Activated naive CD8-positive, alpha-beta T cell treated with anti-CD3 and anti-CD28 coated beads, Interleukin-2, amount 50 U/mL, for 24 hours (primary cell): ENCODE measurements at places on chromosomes 6 and 20.
A peak's percentile ranks its signal among the peaks of the same experiment; 100 is the strongest.

DNA sequence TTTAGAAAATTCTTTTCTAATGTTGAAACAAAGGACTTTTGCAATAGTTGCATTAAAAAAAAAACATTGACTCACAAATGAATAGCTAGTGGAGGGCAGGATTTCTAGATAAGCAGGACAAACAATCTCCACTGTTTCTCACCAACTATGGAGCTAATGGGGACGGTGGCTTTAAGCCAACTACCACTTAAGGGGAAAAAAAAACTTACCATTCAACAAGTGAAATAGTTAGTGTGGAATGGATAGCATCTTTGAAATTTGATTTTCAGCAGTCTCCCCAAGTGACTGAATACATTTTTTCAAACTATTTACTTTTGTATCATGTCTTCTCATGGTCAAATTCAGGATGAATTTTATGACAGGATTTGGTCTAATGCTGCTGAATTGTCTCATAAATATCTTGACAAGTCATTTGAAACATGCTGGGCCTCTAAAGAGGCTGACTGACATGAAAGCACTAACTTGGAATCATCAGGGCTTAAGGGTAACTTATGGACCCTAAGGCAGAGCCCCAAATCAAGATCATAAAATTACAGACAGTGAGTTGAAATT lies 100.5 kb downstream of the EYA4 start:
- no peak for DNase-seq

GRCh38 chr6:121619987-121620740 lies 184.7 kb downstream of the GJA1 start:
- no peak for DNase-seq

- no peak for DNase-seq
Measured at GRCh38 chr20:311609-312008, 13.7 kb upstream of the SOX12 start.

DNA sequence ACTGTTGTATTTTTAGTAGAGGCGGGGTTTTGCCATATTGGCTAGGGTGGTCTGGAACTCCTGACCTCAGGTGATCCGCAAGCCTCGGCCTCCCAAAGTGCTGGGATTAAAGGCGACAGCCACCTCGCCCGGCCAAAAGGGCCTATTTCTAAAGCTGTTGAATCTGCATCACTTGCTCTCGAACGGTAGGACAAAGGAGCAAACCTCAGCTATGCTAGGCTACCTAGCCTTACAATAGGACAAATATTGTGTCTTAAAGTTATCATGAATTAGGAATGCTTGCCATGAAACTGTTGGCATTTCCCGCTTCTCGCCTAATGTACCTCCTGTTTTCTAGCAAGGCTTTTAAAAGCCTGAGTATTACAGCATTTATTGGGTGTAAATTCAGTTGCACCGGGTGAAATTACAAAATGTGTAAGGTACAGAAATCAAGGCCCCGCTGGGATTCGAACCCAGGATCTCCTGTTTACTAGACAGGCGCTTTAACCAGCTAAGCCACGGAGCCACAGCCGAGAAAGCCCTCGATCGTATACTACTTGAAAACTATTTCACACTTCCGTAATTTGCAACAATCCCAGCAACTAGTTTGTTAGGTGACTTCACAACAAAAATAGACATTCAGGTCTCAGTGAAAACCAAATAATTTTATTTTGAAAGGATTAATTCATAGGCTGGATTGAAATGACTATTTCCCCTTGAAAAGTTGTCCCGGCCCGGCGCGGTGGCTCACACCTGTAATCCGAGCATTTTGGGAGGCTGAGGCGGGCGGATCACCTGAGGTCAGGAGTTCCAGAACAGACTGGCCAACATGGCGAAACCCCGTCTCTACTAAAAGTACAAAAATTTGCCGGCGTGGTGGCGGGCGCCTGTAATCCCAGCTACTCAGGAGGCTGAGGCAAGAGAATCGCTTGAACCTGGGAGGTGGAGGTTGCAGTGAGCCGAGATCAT lies 211.6 kb upstream of the ZNF184 start:
- DNase-seq, result peak; percentile 67

- DNase-seq, result no peak
Measured at GRCh38 chr20:33847006-33847405, 35.9 kb downstream of the CHMP4B start.

- no peak for DNase-seq
Measured at GRCh38 chr6:159520002-159520401, 173.0 kb downstream of the SOD2 start.

DNA sequence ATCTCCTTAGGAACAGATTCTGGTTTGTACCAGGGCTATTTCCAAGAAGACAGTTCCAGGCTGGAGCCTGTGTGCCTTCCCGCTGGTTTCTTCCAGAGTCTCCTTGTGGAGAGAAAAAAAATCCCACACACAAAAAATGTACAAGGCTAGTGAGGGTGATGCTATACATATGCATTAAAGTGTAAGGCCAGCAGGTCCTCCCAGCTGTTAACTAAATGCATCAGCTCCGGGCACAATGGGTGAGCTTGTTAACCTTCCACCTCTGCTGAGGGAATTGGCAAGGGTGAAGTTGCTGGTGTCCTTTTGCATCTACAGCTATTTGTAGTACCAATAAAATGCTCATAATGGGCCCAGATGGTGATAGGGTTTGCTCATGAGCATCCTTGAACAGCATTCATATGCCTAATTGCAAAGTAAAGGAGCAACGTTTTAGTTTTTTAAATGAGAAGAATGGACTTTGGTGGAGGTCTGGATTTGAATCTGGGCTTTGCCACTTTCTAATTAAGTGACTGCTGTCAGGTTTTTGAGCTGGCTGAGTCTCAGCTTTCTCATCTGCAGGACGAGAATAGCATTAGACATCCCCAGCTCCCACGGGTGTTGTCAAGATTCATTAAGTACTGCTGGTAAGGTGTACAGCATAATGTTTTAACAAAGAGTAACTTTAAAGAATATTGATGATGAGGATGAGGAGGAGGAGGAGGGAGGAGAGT lies 361.8 kb downstream of the QKI start:
- no peak for DNase-seq

DNA sequence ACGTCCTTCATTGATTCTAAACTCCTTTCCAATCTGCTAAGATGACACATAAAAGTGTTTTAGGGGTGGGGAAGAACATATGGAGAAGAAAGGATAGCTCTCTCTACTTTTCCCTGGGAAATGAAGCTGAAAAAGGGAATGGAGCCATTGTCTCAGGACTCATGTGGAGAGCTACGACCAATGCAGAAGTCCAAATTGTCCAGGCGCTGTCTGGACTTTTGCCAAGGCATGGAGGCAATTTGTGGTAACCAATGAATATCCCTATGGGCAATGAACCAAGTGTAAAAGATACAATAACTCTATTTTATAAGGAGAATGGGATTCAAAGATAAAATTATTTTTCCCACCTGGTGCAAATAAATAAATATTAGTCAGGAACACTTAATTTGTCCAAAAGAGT lies 16.1 kb downstream of the FBXL4 start:
- DNase-seq, result no peak

GRCh38 chr6:154487367-154488247 lies 22.9 kb downstream of the CNKSR3 start:
- DNase-seq, result no peak

GRCh38 chr6:160273196-160273595 lies 14.6 kb upstream of the SLC22A2 start:
- no peak for DNase-seq

- DNase-seq, result no peak
Measured at GRCh38 chr6:156650896-156651390, 126.2 kb upstream of the ARID1B start.

DNA sequence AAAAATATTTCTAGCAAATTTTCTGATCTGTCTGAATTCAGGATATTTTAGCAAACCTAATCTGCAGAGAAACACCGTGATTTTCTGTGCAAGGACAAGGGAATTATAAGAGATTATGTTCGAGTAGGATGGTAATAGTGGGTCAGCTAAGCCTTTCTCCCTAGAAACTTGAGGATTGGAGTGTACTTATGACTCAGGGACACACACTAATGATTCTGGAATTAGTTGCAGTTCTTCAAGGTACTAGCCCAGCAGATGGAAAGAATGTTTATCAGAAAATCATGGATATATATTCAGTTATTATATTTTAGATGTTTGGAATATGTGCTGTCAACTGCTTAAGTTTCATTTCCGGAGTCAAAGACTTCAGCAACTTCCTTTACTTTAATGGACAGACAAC lies 177.1 kb upstream of the MAP3K7 start:
- DNase-seq, result no peak

DNA sequence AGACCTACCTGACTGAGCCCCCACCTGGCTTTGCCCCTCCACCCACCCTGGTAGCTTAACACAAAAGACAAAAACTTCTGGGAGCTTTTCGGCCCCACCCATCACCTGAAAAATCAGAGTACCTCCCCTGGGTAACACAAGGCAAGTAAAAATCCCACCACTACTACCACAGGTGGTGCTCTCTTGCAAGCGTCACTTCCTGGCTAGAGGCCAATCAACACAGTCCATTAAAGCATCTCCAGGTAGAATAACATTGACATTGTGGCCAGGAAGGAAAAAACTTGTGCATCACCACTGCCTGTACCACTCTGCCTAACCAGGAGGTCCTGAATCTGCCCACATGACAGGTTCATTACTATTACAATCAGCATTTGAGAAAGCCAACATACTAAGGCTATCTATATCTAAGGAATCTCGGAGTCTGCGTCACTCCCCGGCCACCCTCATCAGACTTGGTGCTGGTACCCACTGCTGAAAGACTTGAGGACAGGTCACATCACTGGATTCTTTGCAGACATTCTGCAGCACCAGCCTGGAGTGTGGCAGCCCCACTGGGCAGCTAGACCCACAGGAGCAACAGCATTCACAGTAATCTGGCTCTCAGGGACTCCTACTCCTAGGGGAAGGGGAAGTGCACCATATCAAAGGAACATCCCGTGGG lies 125.9 kb downstream of the CDK19 start:
- DNase-seq, result no peak

DNA sequence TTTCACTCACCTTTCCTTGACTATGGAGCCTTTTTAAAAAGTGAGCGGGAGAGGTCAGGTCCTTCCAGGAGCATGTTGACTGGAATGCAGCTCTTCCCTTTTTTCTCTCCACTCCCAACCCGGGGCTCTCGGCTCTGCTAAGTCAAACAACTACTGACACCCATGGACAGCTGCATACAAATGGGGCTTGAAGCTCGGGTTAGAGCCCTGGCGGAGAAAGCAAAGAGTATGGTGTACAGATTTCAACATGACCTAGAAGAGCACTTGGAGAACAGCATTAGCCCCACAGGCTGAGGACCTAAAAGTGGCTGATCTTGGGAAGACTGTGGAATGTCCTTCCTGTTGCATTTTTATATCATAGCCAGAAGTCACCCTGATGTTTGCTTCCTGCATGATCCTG lies 162.0 kb upstream of the STMND1 start:
- no peak for DNase-seq

DNA sequence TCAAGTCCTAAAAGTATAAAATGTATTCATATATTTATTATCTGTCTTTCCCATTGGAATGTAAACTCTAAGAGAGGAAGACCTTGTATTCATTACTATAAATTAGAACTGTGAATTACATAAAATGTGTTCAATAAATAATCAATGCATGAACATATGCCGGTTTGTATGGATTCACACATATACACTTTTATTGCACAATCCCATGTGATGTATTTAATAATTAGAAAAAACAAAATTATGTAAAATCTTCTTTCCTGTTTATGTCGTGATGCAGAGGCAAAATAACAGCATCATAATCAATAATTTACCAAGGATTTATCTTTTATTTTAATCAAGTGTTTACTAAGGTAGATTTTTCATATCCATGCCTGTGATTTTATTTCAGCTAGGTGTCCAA lies 240.5 kb downstream of the KHDRBS2 start:
- DNase-seq, result no peak

DNA sequence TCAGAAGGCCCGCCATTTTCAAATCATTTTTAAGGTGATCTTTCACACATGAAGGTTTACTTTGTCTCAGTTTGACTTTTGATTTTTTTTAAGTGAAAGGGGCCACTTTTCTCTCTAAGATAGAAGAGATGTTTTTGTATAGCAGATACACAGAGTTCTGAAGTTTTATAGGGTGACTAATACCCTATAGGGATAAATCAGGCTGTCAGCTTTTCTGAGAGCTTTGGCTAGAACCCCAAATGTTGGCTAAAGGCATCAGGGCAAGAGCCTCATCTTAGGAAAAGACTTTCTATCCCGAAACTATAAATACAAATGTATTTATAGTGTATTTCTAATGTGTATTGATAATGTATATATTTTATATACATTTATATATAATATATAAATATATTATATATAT lies 181.4 kb downstream of the TBX18 start:
- no peak for DNase-seq

DNA sequence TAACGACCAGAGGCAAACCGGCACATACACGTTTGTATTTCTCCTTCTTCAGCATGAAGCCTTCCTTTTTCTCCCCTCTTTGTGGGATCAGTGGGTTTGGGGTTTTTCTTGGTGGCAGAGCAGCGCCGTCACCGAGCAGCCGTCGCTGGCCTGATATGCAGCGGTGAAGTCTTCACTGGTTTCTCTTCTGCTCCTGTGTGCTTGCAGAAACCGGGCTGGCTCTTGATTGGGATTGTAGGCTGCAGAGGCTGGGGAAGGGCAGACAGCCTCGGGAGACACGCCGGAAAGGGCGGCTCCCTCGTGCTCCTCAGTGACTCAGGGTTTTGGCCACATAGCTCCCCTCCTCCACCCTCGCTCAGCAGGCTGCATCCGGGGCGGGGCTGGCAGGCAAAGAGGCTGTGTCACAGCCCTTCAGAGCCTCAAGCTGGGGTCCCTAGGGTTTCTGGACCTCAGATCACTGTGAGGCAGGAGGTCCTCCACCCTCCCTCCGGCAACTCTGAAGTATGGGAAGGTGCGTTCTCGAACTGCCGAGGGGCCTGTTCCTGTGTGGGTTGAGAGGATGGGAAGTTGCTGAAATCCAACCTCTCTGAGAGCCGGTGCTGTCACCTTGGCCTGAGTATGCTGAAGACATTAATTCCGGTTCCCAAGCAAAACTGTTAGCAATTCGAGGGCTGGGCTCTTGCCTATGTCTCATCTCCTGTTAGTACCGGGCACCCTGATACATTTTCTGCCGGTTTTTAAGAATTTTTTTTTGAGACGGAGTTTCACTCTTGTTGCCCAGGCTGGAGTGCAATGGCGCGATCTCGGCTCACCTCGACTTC lies 24.2 kb downstream of the NQO2 start:
- DNase-seq, result peak; percentile 91

DNA sequence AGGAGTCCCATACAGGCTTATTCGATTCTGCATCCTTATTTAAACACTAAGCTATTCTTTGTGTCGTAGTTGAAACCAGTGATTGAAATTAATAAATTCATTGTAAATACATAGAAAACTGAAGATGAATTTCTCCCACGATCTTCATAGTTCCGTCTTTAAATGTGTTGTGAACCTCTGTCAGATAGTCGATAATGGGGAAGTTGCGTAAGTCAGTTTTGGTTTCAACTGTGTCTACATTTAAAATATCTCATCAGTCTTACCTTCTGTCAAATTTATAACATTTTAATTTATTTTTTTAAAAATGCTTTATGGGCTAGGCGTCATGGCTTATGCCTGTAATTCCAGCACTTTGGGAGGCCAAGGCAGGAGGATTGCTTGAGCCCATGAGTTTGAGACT lies 12.7 kb downstream of the STX11 start:
- no peak for DNase-seq

- no peak for DNase-seq
Measured at GRCh38 chr6:167100241-167100674, 22.6 kb upstream of the CCR6 start.

- no peak for DNase-seq
Measured at GRCh38 chr6:99254616-99255550, 94.6 kb downstream of the FAXC start.

- no peak for DNase-seq
Measured at GRCh38 chr6:2951728-2952127, 19.6 kb downstream of the SERPINB6 start.
